Epithelial cell of umbilical artery (primary cell): ENCODE measurements at places on chromosomes 2 and 18. TPM values are rescaled to one million over a fixed set of nuclear protein-coding genes. Genes with fewer than 3 reads are reported as not detected.

Gene UGT1A3
- not detected in 2 replicates for total RNA-seq

Gene ST8SIA5
- total RNA-seq = under 0.01 TPM in 1 of 2 replicates, not detected in the other

Gene FEZ2
- total RNA-seq = 109 and 142 TPM in 2 replicates

Gene GYPC
- total RNA-seq = 0.32 and 1.5 TPM in 2 replicates
